ENCODE measurements at places on chromosomes 11 and 22.

DNA sequence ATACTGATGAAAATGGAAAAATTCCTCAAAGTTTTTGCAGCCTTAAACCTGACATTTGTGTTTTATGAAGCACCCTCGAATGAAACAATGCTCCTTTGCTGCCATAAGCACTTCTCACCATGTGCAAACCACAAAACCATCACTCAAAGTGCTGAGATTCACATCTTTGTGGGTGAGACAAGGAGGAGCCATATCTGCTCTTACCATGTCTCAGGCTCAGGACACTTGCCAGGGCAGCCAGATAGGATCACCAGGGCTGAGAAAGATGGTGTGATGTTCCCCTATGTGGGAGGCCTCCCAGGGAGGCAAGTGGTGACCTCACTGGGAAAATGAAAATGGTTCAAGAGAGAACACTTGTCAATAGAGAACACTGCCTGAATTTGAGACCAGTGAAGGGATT, 120.4 kb downstream of the CCDC34 start:
- DNase-seq = no peak

GRCh38 chr11:35107861-35108260, 31.1 kb upstream of the CD44 start:
- no peak for DNase-seq

DNA sequence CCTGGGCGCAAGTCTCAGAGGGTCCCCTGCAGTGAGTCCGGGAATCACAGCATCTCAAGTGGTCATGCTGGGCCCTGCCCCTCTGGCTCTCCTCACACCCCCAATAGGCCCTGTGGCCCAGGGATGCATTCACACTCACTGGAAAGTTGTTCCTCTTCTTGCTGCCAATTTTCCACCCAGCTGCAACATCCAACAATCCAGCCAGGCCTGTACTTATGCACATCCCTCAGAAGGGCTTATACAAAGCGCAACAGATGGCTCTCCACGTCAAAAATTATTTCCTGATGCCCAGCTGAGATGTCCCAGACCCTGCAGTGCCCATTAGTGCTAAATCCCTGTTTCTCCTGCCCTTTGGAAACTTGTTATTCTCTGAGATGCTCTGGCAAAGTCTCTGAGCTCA, 407.8 kb upstream of the NARS2 start:
- DNase-seq = no peak

DNA sequence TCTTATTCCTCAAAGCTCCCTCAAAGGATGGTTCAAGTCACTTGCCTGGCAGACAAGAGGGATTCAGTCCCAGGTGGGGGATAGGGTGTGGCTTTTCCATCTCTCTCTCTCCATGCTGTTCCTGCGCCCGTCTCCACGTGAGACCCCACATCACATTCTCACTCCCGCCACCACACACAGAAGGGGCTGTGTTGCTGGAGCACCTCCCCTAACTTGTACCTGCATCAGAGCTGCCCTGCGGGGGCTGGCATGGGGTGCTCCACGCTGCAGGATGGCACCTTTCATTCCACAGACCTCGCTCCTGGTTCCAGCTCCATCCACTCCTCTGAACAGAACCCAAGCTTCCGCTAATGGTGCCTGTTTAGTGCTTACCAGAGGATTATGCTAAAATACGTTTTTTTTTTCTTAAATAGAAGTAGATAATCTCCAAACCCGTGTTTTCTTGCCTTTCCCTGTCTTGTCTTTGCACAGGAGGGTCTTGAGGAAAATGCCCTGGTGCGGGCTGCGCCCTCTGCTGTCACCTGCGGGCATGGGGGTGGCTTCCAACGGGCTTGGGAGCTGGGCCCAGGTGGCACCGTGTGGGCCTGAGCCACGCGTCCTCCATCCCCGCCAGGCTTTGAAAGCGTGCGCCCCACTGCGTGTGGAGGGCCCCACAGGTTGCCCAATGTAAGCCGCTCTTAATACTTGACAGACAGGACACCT, 985.6 kb downstream of the BRD1 start:
- DNase-seq = peak; percentile 10

- DNase-seq = no peak
Measured at GRCh38 chr11:36240173-36240572, 49.1 kb downstream of the COMMD9 start.

- peak; percentile 44 for DNase-seq
Measured at GRCh38 chr11:93089474-93090102, 108.2 kb downstream of the SLC36A4 start.

GRCh38 chr22:28883917-28884746, 760 bp downstream of the ZNRF3 start:
- no peak for DNase-seq

- DNase-seq = no peak
Measured at GRCh38 chr11:1718326-1718725, 21.3 kb downstream of the KRTAP5-6 start.

DNA sequence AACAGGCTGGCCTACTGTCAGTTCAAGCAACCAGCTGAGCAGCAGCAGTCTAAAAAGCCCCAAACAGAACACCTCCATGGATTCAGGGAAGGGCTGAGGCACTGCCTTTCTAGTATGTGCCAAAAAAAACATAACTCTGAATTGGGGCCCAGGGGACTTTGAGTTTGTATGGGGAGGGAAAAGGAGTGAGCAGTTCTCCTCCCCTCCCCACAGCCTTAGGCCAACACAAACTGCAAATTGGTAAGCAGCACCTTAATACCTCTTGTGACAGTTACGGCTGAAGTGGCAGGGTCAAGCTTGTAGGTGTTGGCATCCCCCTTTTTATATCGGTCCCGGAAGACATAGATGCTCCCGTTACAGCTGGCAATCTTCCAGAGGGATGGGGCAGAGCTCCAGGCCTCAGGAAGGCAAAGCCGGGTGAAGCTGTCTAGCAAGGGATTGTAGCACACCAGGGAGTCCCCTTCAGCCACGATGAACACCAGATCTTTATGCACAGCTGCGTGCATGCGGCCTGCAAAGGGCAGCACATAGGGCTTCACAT, 6.0 kb downstream of the KBTBD4 start:
- DNase-seq = no peak

DNA sequence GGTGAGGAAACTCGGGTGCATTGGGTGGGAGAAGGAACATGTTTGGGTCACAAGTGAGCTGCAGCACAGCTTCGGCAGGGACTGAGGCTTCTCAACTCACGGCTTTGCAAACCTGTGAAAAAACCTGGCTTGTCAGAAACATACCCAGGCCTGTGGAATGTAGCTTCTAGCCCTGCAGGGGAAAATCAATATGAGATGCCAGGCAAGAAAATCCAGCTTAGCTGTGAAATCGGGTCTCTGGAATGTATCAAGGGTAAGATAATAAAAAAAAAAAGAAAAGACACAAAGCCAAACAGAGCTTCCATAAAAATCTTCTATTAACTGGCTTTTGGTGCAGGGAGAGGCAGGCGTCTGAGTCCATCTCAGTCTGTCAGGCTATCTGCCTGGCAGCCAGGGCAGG, 28.5 kb downstream of the UQCR10 start:
- no peak for DNase-seq

DNA sequence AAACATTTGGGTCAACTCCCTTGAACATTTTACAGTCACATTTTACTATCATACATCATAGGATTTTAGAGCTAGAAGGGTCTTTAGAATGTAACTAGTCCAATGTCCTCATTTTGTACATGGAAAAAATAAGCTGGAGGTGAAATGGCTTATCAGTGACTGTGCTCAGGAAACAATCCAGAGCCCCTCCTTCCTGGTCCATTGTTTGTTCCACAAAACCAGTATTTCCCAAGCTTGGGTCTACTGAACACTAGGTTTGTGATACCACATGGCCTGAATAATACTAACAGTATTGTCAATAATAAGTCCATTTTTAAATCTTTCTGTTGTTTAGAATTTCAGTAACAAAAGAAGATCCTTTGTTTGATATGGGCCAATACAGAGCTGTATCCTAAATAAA, 27.1 kb downstream of the PDGFD start:
- no peak for DNase-seq

GRCh38 chr11:6667733-6668374, 12.2 kb upstream of the DCHS1 start:
- peak; percentile 51 for DNase-seq

- DNase-seq = no peak
Measured at GRCh38 chr22:32888976-32889375, 87.5 kb downstream of the TIMP3 start.

DNA sequence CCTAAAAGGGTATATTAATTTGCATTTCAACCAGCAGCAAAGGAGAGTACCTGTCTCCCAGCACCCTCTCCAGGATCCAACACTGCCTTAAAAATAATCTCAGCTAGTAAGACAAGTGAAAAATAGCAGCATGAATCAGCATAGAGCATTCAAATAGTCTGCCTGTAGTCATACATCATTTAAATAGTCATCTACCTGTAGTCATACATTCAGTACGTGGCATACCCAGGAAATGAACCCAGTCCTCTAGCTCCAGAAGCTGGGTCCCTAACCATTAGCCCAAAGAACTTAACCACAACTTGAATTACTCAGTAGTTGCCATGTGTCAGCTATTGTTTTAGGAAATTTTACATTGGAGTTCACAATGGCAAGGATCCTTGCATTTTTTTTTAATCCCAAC, 9.3 kb downstream of the TENM4 start:
- DNase-seq = peak; percentile 16

- no peak for DNase-seq
Measured at GRCh38 chr11:124122123-124122522, 6.9 kb downstream of the VWA5A start.

DNA sequence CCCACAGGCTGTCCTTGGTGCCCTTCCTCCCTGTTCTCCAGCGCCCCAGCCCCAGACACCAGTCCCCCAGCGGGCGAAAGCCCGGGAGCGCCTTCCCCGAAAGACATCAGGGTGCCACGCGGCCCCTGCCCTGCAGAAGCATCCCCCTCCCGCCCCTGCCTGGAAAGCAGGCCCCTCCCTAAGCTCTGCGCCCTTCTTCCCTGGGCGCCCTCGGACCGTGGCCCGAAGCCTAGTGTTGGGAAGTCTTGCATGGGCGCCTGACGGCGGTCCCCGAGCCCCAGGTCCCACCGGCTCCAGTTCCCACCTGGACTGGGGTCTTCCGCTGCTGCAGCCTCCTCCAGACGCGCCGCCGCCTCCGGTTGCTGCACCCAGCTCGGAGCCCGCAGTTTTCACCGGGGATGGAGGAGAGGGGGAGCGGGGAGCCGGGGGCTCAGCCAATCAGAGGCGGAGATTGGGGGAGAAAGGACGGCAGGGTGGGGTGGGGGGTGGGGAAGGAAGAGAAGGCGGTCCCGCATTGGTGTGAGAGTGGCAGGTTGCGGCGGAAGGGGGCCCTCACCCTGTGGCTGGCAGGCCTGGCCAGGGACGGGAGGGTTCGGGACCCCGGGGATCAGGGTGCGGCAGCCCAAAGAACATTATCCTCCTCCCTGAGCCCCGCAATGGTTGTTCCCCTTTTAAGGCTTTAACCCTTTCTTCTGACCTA, at the start of gene THY1:
Gene THY1, minus strand, starts transcription at position 364 of the 700 bp plus-strand sequence. CDS start 2,267 bp downstream, outside the sequence.
- peak; percentile 72 for DNase-seq

GRCh38 chr22:44276706-44277356, 35.9 kb downstream of the SHISAL1 start:
- DNase-seq = no peak

GRCh38 chr11:30364139-30364836, 41.4 kb downstream of the ARL14EP start:
- no peak for DNase-seq

DNA sequence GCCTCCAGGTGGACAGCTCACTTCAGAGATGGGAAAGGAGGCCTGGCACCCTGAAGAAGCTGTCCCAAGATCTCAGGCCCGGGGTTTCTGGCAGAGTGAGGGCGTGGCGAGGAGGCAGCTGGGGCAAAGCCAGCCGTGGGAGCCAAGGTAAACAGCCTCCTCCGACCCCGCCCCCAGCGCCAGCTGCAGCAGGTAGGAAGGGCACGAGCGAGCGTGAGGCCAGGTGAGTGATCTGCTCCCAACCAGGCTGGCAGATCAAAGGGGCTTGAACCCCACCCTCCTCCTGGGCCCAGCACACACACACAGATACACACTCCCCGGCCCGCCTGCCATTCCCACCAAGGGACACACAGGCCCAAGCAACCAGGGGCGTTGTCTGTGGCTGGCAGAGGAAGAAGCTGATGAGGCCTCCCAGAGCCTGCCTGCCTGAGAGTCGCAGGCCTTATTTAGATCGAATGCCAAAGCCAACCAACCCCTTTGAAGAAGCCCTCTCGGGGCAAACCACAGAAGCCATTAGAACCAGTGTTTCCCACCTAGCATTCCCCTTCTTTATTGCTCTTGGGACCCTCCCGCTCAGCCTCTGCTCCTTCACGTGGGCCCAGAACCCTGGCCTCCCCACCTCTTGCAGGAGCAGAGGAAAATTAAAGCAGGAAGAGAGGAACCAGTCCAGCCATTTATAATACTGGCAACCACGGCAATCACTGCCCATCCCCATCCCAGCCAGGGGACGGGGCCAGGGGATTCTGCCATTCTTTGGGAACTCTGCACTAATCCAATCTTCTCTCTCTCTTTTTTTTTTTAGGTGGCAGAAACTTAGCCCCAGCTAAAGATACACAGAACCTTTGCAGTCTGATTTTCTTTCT, 5.0 kb downstream of the PDGFB start:
- no peak for DNase-seq

GRCh38 chr11:133503236-133503635, 29.1 kb downstream of the OPCML start:
- no peak for DNase-seq

DNA sequence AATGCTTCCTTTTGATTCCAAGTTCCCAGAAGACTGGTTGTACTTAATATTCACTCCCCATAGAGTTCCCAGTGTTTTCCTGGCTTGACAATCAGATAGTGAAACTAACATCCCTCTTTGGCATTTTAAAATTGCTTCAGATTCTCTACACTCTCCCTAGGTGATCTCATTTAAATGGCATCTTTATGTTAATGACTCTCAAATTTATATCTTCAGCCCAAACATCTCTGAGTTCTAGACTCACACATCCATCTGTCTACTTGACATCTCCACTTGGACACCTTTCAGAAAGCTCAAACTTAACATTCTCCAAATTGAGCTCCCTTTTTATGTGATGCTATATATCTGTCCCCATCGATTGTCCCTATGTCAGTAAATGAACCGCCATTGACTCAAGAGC, 232.0 kb downstream of the NTM start:
- DNase-seq = no peak

DNA sequence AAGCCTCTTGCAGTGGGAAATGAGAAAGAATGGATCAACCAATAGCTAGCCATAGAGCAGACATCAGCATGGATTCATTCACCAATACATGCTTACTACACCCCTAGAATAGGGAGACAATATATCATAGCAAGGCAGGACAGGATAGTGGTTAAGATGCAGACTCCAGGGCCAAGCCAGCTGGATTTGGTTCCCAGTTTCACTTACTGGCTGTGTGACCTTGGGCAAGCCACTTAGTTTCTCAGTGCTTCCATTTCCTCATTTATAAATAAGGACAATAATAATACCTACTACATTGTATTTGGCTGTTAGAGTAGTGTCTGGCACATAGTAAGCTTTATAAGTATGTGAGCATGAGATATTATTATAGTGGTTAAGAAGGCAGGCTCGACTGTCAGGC, 7.1 kb downstream of the DCHS1 start:
- no peak for DNase-seq
